Activated T-helper 1 cell treated with Interleukin-2 at 50 U/mL for 16 hours (primary cell): ENCODE measurements at places on chromosomes 2 and 18.
A peak's percentile ranks its signal among the peaks of the same experiment; 100 is the strongest.

DNA sequence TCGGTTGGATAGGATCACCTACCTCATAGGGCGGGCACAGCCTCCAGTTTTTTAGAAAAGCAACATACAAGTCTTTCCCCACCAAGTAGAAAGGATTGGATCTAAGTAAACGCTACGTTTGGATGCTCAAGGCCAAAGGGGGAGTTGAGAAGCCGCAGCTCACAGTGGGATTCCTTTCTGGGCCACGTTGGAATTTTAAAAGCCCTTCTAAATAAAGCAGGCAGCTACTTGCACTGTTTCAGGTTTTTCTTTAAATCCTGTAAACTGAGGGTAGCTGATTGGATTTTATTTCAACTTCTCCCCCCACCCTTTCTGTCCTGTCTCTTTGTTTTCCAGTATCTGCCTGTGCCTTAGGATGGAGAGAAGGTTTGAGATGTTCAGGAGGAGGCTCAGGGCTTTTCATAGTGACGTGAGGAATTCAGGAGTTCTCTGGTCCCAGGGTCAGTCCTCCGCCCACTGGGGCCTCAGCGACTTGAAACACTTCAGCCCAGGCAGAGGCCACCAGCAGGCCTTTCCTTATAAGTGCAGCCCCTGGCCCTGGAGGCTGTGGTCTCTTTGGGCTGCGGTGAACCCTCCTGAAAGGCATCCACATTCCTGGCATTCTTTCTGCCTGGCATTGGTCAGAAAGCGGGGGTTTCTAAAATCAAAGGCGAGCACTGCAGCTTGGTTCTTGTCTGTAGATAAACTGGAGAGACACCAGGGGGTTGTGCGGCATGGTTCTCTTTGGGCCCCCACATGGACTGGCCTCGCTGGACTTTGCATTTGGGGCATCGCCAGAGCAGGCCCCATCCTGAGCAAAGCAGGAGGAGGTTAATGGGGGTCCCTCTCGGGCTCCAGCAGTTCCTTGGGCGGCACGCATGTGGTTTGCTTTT, 44.5 kb downstream of the SH3BP4 start:
- DNase-seq: no peak

- DNase-seq: no peak
Measured at GRCh38 chr18:61079714-61080113, 253.5 kb upstream of the CDH20 start.

DNA sequence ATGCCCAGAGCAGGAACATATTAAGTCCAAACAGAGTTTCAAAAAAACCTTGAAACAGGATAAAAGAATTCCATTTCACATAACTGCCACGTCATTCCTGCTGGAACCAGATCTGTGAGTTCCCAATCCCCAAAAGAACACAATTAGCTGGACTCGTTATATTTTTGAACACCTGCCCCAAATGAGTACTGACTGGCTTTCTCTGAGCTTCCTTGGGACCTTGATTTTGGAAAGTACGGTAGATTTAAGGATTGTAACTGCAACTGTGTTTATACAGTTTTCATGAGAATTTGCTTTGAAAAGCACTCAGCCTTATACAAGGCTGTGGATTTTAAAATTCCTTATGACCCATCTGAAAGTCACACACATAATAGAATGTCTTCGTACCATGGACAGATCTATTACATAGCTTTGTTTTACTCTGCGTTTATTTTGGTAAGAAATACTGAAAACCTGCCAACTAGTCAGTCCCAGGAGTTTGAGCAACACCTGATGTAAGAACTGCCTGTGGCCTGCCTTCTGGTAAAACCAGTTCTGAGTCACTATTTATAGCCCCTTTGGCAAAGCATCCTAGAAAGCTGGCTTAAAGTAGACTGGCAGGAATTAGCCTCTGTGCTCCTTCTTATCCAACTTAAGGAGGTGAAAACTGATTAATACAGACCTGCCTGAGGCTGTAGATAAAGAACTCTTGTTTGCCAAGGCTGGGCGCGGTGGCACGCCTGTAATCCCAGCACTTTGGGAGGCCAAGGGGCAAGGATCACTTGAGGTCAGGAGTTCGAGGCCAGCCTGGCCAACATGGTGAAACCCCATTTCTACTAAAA, 48.1 kb downstream of the MERTK start:
- DNase-seq: no peak

DNA sequence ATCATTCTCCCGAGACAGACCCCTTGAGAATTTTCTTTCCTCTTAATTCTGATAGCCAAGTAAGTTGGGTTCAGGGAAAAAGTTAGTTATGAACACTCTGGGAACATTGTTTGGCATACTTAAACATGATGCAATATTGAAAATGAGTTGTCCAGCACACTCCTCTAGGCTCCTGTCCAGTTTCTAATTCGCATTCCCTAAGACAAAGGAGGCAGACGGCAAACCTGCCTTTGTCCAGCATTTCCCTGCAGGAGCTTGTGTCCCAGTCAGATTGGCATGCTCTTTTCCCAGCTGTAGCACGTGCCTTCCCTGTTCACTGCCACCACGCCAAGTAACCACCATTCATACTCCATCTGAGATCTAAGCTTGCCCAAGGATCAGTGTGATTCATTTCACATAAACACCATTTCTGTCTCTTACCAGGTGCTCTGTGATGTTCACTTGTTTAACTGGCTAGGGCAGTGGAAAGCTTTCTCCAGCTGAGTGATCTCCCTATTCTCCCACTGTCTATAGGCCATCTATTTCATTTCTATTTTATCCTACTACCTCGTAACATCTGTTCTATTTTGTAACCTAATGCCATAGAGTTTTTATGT, 150.0 kb upstream of the EPB41L3 start:
- DNase-seq: no peak

- DNase-seq: no peak
Measured at GRCh38 chr2:86617153-86617552, 6.5 kb downstream of the RNF103 start.

- DNase-seq: no peak
Measured at GRCh38 chr2:52311862-52312261, 1279.9 kb upstream of the NRXN1 start.

GRCh38 chr2:161177969-161178368, 17.7 kb downstream of the TANK start:
- DNase-seq: no peak

- DNase-seq: no peak
Measured at GRCh38 chr2:27160191-27160590, 11.4 kb downstream of the TCF23 start.

GRCh38 chr18:11518788-11519685, 90.4 kb upstream of the SLC35G4 start:
- DNase-seq: no peak

DNA sequence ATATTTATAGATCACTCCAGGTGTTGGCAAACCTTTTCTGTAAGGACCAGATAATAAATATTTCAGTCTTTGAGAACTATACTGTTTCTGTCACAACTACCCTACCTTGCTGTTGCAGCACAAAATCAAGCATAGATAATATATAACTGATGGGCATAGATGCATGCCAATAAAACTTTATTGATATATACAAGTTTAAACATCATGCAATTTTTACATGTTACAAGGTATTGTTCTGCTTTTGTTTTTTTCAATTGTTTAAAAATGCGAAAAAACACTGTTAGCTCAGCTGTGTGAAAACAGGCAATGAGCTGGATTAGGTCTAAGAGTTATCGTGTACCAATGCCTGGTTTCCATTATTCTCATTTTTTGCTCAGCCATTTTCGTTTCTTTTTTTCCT, 47.6 kb upstream of the FN1 start:
- DNase-seq: no peak

GRCh38 chr2:100765481-100765880, 54.5 kb upstream of the NPAS2 start:
- no peak for DNase-seq

DNA sequence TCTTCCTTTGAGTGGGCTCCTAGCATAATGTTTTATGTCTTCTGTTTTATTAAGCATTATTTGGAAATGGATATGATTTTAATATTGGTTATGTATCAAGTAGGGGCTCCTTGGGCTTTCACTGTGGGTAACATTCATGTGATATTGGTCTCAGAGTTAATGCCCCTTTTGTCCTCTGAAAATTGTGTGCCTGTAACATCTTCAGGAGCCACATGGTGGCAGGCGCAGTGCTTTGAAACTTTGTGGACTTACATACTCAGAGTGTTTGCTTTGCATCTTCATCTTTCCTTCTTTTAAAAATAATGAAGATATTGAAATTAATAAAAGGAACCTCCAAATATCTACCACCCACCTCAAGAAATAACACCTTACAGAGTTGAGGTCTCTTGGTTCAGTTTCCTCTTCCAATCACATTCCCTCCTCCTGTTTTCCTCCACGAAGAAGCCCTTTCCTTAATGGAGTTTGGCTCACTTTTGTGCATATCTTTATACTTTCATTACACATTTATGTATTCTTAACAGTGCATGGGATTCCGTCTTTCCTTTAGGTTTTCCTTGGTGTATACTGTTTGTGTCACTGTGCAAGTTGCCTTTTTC, 73.5 kb downstream of the LIMS1 start:
- DNase-seq: peak; percentile 33

GRCh38 chr2:179898873-179899272, 37.5 kb upstream of the ZNF385B start:
- no peak for DNase-seq

GRCh38 chr2:127650041-127650784, 4.3 kb downstream of the GPR17 start:
- no peak for DNase-seq

DNA sequence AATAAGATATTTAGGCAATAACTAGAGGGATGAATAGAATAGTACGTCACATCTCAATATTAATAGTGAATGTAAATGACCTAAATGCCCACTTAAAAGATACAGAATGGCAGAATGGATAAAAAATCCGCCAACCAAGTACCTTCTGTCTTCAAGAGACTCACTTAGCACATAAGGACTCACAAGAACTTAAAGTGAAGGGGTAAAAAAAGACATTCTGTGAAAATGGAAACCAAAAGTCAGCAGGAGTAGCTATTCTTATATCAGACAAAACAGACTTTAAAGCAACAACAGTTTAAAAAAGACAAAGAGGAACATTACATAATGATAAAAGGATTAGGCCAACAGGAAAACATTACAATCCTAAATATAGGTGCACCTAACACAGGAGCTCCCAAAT, 56.7 kb upstream of the DSC1 start:
- no peak for DNase-seq

- DNase-seq: no peak
Measured at GRCh38 chr2:9010866-9011265, 7.4 kb upstream of the MBOAT2 start.

DNA sequence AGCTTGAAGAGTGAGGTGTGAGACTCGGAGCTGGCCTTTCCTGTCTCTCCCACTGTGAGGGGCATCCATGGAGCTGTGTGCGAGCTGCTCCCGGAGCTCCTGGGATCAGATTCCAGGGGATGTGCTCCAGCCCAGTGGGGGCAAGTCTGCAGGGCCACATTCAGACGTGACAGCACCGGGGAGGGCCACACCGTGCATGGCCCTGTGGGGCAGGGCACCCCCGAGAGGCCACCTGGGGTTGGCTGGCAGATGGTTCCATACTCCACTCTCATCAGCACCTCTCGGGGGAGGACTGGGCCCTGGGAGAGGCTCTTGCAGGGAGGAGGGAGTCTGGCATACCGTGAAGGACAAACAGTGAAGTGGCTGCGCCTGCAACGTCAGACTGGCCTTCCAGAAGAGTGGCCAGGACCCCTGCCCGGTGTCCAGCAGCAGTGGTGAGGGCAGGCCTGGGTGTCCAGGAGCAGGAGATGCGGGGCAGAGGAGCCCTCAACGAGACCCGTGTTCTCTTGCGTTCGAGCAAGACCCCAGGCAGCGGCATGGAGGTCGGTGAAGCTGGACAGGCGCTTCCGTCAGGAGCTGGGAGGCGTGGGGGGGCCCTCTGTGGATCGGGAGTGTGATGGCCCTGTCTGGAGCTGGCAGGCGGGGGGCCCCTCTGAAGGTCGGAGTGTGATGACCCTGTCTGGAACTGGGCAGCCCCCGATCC, 84.3 kb downstream of the ASB1 start:
- DNase-seq: no peak

- DNase-seq: no peak
Measured at GRCh38 chr2:109000738-109001137, 11.7 kb upstream of the EDAR start.

- no peak for DNase-seq
Measured at GRCh38 chr18:49168281-49168985, 217.7 kb upstream of the SMAD7 start.

GRCh38 chr2:231223458-231223976, 25.1 kb downstream of the ARMC9 start:
- DNase-seq: no peak

GRCh38 chr2:40752796-40753195, 300.9 kb upstream of the SLC8A1 start:
- no peak for DNase-seq

- DNase-seq: no peak
Measured at GRCh38 chr2:767440-767839, 90.2 kb upstream of the TMEM18 start.

GRCh38 chr2:158120664-158121641, 19.3 kb downstream of the UPP2 start:
- DNase-seq: no peak

DNA sequence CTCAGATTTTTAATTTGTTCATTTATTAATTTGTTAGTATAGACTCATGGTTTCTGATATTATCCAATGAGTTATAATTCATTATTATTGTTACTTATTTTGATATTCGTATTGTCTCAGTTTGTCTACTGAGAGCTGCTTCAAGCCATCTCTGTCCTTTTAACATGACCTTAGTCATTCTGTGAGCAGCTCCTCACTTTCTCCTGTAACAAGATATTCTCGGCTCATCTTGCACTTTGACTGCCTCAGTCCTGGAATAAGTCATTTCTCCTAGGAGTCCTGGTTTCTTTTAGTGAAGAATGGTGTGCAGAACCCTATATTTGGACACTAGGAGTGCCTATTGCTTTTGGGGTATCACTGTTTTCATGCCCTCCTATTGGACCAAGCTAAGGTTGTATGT, 13.2 kb downstream of the ASB1 start:
- no peak for DNase-seq

DNA sequence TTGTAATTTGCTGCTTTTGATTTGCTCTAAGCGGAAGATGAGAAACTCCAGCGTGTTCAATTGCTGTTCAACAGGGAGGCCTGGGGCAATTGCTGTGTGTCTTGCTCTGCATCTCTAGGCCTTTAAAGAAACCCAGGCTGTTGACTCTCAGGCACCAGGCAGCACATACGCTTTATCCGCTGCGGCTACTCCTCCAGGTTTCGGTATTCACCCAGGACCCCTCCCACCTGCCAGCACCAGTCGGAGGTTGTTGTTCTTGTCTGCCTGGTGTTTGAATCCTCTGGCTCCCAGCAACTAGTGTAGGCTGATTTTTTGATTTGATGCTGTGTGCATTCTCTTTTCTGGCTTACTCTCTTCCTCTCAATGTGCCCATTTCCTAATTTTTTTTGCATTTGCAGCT, 383.1 kb downstream of the TSN start:
- DNase-seq: no peak

DNA sequence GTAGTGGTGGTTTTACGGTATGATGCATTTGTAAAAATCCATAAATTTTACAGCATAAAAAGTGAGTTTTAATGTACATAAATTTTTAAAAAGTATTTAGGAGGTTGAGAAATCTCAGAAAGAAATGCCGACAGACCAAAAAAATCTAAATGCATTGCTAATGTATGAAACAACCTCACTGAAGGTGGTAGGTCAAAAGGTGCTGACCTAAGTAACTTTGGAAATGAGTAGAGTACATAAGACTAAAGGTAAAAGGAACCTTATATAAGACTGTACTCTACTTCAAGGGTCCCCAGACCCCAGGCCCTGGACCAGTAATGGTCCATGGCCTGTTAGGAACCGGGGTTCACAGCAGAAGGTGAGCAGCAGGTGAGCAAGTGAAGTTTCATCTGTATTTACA, 163.4 kb downstream of the COL6A3 start:
- DNase-seq: no peak
